ENCODE measurements at places on chromosomes 2 and 18. TPM values are rescaled to one million over a fixed set of nuclear protein-coding genes. Genes with fewer than 3 reads are reported as not detected.

GRCh38 chr2:213688133-213688532 lies 403.9 kb downstream of the SPAG16 start:
- H3K4me3 ChIP-seq = no peak overlapping the region
- no peaks in the 10 kb centered on the region for H3K36me3 ChIP-seq
- no peak for DNase-seq
- H3K27ac ChIP-seq = no peak overlapping the region

- DNase-seq = no peak
- no peak overlapping the region for H3K4me3 ChIP-seq
- H3K36me3 ChIP-seq = no peaks in the 10 kb centered on the region
- H3K4me1 ChIP-seq = no peaks in the 10 kb centered on the region
Observed at GRCh38 chr2:45190481-45190942, 181.3 kb upstream of the SIX2 start.

DNA sequence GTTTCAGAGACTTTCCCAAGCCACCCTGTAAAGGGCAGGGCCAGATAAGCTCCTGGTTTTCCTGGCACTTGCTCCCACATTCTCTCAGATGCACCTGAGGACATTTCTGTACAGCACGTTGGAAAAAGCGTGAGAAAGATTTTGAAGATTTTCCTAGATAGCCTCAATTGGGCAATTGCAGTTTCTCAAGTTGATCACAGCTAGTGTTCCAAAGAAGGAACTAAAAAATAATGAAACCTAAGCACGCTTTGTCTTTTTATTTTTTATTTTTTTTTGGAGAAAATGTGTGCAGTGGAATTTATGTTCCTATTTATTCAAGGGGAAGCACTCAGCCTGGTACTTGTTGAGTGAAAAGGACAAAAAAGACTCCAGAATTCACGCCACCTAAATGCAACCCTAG lies 429.1 kb downstream of the RNF144A start:
- H3K4me1 ChIP-seq = no peaks in the 10 kb centered on the region
- H3K27me3 ChIP-seq = no peaks in the 10 kb centered on the region
- DNase-seq = no peak

DNA sequence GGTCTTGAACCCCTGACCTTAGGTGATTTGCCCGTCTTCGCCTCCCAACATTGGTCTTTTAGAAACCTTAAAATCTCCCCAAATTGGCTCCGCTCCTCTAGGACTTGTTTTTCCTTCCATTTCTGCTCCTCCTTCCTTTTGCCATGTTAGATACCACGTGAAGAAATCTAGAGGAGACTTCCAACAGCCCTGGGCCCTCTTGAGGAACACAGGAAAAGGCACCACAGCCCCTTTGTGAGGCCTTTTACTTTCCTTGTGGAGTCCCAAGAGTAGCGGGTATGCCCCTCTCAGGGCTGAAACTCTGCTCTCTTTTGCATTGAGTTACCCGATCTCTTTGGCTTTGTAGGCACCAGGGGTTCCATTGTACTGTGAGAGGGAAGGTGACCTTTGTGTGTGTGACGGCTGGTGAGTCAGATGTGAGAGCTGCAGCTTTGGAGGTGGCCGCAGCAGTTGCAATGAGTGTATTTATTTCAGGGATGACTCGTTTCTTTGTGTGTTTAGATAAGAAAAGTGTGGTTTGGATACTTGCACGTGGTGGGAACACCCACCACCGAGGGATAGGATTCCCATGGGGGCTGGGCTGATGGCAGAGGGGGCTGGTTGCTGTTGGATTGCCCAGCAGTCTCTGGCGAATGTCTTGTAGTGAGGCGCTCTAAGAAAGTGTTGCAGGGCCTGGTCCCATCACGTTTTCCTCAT lies 218.4 kb upstream of the HS6ST1 start:
- H3K36me3 ChIP-seq = no peaks in the 10 kb centered on the region
- no peak overlapping the region for H3K4me3 ChIP-seq
- no peak overlapping the region for H3K27ac ChIP-seq
- H3K4me1 ChIP-seq = no peaks in the 10 kb centered on the region

GRCh38 chr2:120776649-120777048 lies 41.0 kb downstream of the GLI2 start:
- no peaks in the 10 kb centered on the region for H3K4me1 ChIP-seq
- no peak overlapping the region for H3K27ac ChIP-seq
- DNase-seq = no peak
- H3K36me3 ChIP-seq = no peaks in the 10 kb centered on the region
- H3K27me3 ChIP-seq = no peaks in the 10 kb centered on the region

DNA sequence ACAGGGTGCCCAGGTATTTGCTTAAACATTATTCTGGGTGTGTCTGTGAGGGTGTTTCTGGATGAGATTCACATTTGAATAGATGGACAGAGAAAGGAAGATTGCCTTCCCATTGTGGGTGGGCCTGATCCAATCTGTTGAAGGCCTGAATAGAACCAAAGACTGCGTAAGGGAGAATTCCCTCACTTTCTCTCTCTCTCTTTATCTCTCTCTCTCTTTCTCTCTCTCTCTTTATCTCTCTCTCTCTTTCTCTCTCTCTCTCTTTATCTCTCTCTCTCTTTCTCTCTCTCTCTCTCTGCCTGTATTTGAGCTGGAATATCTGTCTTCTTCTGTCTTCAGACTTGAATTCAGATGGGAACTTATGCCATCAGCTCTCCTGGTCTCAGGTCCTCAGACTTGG lies 148.4 kb downstream of the FAM124B start:
- DNase-seq = no peak
- no peaks in the 10 kb centered on the region for H3K4me1 ChIP-seq
- H3K27me3 ChIP-seq = peaks cover 6% of the 10 kb centered on the region
- no peak overlapping the region for H3K4me3 ChIP-seq
- no peaks in the 10 kb centered on the region for H3K36me3 ChIP-seq

CCDC121 gene
- 0.25 TPM for total RNA-seq

SH3RF3 gene
- 0.34 TPM for total RNA-seq

PPP1R7 gene
- total RNA-seq = 57.8 TPM

TMEM163 gene
- 10.3 TPM for total RNA-seq
